ENCODE measurements at places on chromosomes 1 and 21. TPM values are rescaled to one million over a fixed set of nuclear protein-coding genes. Genes with fewer than 3 reads are reported as not detected.

- DNase-seq, result no peak
Observed at GRCh38 chr1:157335056-157335455, 196.9 kb upstream of the ETV3 start.

TFF2 gene
- total RNA-seq, result not detected

KAZN gene
- 0.91 TPM for total RNA-seq

GRCh38 chr1:220839474-220839873 is 39.8 kb upstream of the HLX start:
- DNase-seq, result no peak

DNA sequence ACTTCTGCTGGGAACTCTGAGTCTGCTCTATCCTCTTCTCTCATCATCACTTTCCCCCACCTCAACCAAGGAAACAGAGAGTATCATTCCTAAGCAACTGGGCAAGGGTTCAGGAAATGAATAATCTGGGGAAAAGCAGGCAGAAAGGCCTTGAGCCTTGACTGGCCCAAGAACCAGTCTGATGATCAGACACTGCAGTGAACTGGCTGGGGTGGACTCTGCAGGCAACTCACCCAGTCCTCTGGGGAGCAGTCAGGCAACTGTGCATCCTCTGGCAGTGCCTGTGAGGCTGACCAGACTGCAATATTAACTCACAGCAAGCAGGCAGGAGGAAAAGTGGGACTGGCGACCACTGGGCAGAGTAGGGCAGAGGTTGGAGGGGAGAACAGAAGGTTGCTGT is 991 bp downstream of the ANKRD35 start:
- DNase-seq, result no peak

KLHDC8A gene
- total RNA-seq, result not detected

GRCh38 chr1:19426294-19427086 is 58.8 kb downstream of the CAPZB start:
- DNase-seq, result no peak

GRCh38 chr1:185681034-185681633 is 53.1 kb upstream of the HMCN1 start:
- DNase-seq, result no peak

DNA sequence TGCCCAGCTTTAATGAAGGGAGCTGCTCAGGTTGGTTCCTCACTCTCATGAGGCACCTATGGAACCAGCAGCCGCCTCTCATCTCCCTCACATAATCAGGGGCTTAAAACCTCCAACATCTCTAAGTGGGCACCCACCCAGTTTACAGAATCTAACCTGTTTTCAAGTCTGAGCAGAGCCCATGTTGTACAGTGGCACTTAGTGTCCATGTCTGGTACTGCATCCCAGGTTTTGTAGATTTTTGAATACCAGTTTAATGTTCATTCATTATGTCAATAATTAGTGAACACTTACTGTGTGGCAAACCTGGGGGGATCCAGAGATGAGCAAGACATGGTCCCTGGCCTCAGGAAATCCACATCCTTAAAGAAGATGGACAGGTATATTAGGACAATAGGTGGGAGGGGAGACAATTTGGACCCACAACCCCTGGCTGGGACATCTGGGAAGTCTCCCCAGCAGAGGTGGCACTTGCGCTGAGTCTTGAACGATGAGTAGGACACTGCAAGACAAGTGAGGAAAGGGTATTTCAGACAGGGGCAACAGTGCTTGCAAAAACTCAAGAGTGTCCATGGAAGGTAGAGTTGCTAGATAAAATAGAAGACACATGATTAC is 83.3 kb downstream of the LACTBL1 start:
- DNase-seq, result no peak

LCE2B gene
- not detected for total RNA-seq

DENND2C gene
- total RNA-seq, result 0.67 TPM

- no peak for DNase-seq
Observed at GRCh38 chr1:89453123-89453972, 71.3 kb upstream of the LRRC8B start.

GRCh38 chr1:223410036-223410435 is 16.8 kb downstream of the CCDC185 start:
- DNase-seq, result no peak

L1TD1 gene
- not detected for total RNA-seq

DNA sequence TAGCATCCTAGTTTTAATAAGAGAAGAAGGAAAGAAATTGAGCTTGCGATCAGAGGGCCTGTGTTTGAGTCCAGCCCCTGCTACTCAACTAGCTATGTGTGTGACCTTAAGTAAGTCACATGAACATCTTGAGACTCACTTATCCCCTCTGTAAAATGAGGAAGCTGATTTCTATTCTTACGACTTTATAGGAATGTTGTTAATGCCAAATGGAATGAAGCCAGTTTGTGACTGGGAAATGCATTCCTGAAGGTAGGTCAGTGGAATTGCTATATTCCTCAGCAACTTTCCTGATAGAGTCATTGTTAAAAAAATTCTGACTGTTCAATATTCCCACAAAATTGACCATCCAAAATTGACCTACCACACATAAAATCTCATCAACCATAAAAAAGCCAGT is 14.9 kb downstream of the FASLG start:
- DNase-seq, result no peak

GRCh38 chr1:229167318-229167717 is 103.6 kb upstream of the RAB4A start:
- no peak for DNase-seq

DNA sequence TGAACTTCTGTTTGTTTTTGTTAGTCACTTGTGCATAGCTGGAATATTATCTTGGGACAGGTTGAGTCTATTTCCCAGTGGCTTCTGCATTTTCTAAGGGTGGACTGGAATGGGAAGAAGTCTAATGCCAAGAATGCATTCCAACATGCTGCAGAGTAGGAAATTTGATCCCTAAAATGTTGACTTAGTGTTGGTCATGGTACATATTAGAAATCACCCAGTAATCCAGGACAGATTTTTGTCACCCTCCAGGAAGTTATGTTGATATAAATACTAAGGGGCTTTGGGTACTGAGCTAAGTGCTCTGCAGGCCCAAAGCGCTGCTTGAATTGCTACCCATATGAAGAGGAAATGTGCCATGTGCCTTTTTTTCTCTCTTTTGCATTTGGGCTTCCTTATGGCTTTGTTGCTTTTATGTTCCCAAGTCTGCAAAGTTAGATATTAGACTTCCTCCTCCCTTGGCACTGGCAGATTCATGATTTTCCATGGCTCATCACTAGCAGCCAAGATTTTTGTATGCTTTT is 10.0 kb downstream of the ARID1A start:
- no peak for DNase-seq

DNA sequence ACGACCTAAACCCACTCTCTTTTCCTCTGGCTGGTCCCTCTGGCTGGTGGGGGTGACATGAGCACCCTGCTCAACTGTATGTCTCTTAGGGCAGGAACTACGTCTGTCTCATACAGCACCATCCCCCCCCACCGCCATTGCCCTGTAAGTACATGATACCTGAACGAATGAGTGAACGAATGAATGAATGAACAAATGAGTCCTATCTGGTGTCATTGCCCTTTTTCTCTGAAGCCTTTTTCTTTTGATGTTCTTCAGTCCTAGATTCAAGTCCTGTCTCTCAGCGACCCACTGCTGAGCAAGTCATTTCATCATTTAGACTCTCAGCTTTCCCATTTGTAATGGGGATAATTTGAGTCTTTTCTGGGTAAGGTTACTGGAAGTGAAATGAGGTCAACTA is 10.8 kb downstream of the MATN1 start:
- no peak for DNase-seq

GRCh38 chr1:205229916-205230700 is 2.4 kb downstream of the TMCC2 start:
- no peak for DNase-seq

FLG gene
- not detected for total RNA-seq

DNA sequence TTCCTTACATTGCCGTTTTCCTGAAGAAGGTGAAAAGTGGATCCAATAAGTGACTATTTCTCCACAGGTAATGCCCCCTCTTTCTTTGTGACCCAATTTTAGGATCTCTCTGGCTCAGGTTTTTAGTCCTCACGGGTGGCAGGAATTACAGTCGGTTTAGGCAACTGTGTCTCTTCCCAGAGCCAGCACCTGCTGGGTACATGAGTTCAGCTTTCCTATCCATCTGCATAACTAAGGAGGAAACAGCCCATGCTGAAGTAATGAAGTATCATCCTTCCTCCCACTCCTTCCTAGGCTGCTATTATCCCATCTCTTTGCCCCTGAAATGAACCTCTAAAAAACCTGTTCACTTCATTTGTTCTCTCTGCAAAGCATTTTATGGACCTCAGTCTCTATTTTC is 544.6 kb downstream of the NEGR1 start:
- no peak for DNase-seq

DNA sequence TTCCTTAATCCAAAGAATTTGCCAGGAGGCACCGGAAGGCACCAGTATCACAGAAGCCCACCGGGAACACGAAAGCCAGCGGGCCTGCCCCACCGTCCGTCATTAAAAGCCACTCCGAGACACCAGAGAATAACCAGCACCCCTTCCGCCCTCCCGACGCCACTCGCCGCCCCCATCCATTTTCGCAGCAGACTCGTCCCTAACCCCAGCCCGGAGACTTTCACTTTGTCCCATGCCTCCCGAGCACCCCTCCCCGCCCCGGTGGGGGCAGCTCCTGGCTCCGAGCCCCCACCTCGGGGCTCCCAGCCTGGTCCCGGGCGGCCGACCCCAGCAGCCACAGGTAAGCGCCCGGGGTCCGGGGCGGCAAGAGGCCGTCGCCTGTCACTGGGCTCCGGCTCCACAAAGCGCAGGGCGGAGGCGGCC is 105.4 kb downstream of the SLC45A1 start:
- peak; percentile 66 for DNase-seq

DNA sequence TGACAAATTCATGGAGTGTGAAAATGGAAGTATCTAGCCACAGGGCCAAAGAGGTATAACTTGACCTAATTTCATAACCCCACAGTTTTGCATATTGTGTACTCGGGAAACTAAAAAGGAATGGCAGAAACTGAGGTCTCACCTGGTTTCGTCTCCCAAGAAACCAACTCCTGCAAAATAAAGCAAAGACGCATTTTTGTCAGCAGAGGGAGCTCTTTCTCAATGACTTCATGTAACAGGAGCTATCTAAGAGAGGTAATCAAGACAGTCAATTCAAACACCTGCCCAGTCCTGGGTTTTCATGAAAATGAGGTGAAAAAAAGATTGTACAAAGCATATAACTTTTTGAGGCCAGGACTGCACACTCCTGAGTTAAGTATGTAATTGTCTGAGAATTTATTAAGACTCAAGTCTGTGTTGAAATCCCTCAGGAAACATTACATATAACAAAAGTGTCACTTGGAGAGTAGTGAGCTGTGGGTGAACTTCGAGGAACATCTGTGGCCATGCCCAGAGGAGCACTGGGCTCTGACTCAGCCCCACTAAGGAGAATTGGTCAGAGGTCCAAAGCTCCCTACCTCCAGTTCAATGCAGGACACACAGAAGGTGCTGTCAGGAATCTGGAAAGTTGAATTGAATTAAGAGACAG is 17.6 kb downstream of the FCRL4 start:
- DNase-seq, result no peak

DNA sequence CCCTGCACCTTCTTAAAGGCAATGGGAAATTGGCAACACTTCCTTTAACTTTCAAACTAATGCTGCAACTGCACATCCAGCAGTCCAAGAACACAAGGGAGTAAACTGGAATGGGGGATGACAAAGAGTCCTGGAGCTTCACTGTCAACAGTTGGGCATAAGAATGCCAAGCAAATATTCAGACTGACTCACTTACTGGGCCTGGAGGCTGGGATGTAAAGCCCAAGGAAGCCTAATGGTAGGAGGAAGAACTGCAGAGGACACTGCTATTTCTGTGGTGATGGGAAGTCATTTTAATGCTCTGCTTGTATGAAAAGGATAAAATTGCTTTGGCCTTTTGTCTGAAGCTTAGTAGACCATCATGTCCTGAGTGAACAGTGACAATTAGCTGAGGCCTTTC is 15.7 kb upstream of the DMRTA2 start:
- no peak for DNase-seq

FAM163A gene
- not detected for total RNA-seq

SPRR2F gene
- total RNA-seq, result not detected

GRCh38 chr1:90127288-90127953 is 132.5 kb downstream of the ZNF326 start:
- no peak for DNase-seq

- peak; percentile 29 for DNase-seq
Observed at GRCh38 chr1:145980457-145980994, 15.9 kb downstream of the TXNIP start.
